Ascending aorta (tissue), 2 donors: ENCODE measurements at places on chromosomes 5 and 9. TPM values are rescaled to one million over a fixed set of nuclear protein-coding genes. Genes with fewer than 3 reads are reported as not detected.
A peak's percentile ranks its signal among the peaks of the same experiment; 100 is the strongest.

- H3K27me3 ChIP-seq: no peaks in the 10 kb centered on the region
- no peak overlapping the region for H3K27ac ChIP-seq
- H3K4me3 ChIP-seq: no peak overlapping the region
- DNase-seq: no peak
- no peaks in the 10 kb centered on the region for H3K36me3 ChIP-seq
- no peaks in the 10 kb centered on the region for H3K4me1 ChIP-seq
Measured at GRCh38 chr5:125399885-125400284, 653.4 kb upstream of the ZNF608 start.

DNA sequence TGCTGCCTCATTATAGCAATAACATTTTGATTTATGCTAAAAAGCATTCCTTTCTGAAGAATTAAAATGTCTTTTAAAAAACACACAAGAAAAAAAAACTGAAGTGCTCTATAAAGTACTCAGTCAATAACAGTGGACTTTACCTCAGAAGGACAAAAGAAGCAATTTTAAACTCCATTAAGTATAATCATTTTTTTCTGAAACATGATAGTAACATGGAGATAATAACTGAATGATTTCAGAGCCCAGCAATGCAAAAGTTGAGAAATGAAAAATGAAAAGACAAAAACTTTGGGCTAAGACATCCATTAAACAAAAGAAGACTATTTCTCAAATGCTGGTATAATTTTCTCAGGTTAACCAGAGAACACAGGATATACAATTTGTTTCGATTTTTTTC lies 78.7 kb downstream of the RFX3 start:
- no peak overlapping the region for H3K4me3 ChIP-seq
- H3K36me3 ChIP-seq: no peaks in the 10 kb centered on the region
- no peak overlapping the region for H3K27ac ChIP-seq
- no peaks in the 10 kb centered on the region for H3K4me1 ChIP-seq
- no peaks in the 10 kb centered on the region for H3K27me3 ChIP-seq
- no peak for DNase-seq

DNA sequence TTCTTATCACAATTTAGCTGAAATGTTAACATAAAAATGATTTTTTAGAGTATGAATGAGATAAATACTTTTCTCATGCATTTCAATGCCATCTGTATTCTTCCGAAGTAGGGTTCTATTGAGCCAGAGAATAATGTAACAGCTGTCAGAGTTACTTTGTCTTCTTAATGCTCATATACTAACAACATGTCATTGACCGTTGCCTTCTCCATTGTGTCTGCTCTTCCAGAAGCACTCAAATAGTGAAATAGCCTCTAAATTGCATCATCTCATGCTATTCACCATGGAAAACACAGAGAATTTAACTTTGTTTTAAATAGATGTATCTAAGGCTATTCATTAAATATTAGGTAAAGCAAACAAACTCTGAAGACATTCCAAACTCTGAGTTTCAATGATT lies 1875.9 kb upstream of the CDH9 start:
- no peaks in the 10 kb centered on the region for H3K4me1 ChIP-seq
- H3K36me3 ChIP-seq: no peaks in the 10 kb centered on the region
- H3K27me3 ChIP-seq: no peaks in the 10 kb centered on the region
- H3K4me3 ChIP-seq: no peak overlapping the region
- no peak for DNase-seq
- H3K27ac ChIP-seq: no peak overlapping the region

DNA sequence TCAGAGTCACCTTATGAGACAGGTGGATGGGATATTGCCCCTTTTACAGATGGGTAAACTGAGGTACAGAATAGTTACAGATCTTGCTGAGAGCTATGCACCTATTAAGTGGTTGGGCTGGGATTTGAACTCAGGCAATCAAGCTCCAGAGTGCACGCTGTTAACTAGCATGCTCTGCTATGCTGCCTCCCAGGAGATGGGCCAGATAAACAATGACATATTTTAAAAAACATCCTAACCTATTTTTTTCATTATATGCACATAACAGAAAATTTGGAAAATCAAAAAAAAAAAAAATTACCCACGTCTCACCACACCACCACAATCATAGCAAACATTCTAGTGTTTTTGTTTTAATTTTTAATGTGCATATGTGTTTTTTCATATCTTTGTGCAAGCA lies 123.4 kb upstream of the STC2 start:
- no peak for DNase-seq
- H3K27me3 ChIP-seq: no peaks in the 10 kb centered on the region
- H3K36me3 ChIP-seq: no peaks in the 10 kb centered on the region
- no peak overlapping the region for H3K27ac ChIP-seq
- peaks cover 2% of the 10 kb centered on the region for H3K4me1 ChIP-seq
- H3K4me3 ChIP-seq: no peak overlapping the region

GRCh38 chr5:100797861-100798260 lies 105.2 kb downstream of the ST8SIA4 start:
- H3K27ac ChIP-seq: no peak overlapping the region
- H3K27me3 ChIP-seq: no peaks in the 10 kb centered on the region
- DNase-seq: no peak
- H3K4me3 ChIP-seq: no peak overlapping the region
- H3K36me3 ChIP-seq: no peaks in the 10 kb centered on the region
- no peaks in the 10 kb centered on the region for H3K4me1 ChIP-seq

GRCh38 chr5:72605632-72606031 lies 98.4 kb upstream of the ZNF366 start:
- DNase-seq: no peak
- no peaks in the 10 kb centered on the region for H3K27me3 ChIP-seq
- H3K36me3 ChIP-seq: no peaks in the 10 kb centered on the region
- no peaks in the 10 kb centered on the region for H3K4me1 ChIP-seq
- no peak overlapping the region for H3K4me3 ChIP-seq

DNA sequence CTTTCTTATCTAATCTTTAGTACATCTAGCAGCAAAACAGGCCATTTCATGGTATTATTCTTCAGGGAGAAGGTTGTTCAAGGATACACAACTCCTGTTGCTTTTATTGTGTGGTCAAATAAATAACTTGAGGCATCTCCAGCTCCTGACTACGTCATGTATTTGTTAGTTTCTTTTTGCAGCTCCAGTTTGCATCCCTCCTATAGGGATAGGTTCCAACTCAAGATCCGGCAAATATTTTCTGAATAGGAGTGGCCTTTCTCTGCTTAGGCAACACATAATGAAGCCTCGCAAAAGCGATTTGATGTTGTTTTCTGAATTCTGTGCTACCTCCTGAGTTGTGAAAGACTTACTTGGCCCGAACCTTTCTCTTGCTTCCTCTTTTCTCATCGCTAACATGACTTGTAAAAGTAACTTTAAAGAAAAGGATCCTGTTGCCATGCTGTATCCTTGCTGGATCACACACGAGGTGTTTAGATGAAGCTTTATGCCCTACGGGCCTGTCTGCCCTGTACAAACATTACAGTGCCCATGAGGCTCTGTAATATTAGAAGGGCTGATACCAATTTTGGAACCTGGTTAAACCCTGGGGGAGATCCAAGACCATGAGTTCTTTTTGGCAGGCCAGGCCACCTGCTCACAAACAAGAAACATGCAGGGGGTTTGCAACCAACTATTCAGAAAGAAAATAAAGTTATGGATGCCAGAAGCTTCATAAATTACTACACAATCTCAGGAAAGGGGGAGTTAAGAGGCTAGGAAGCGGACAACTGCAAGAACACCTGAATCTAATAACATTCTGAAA lies 149.8 kb upstream of the FGF10 start:
- H3K36me3 ChIP-seq: no peaks in the 10 kb centered on the region
- H3K4me3 ChIP-seq: no peak overlapping the region
- DNase-seq: no peak

GRCh38 chr9:86178503-86178902 lies 79.1 kb upstream of the GOLM1 start:
- no peak overlapping the region for H3K4me3 ChIP-seq
- no peak for DNase-seq
- H3K36me3 ChIP-seq: no peaks in the 10 kb centered on the region
- H3K27me3 ChIP-seq: no peaks in the 10 kb centered on the region
- no peaks in the 10 kb centered on the region for H3K4me1 ChIP-seq

DNA sequence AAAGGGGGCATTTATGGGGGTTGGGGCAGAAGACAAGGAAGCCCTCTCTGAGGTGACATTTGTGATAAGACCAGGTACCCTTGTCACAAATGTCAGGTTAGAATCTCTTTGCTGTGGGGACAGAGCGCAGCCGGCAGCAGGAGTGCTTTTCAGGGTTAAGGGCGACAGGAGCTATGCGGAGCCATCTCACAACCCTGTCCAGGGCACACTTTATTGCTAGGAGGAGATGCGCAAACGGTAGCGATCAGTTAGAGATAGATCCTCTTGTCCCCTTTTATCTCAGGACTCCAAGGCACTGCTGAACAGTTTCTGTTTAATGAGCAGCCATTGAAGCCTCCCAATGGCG lies 438 bp upstream of the LAMC3 start:
- H3K27me3 ChIP-seq: no peaks in the 10 kb centered on the region
- H3K4me3 ChIP-seq: peak overlapping the region; percentile 52
- no peak overlapping the region for H3K27ac ChIP-seq
- no peaks in the 10 kb centered on the region for H3K4me1 ChIP-seq
- no peaks in the 10 kb centered on the region for H3K36me3 ChIP-seq

GRCh38 chr5:180399401-180400215 lies 46.5 kb upstream of the GFPT2 start:
- no peak for DNase-seq
- no peak overlapping the region for H3K4me3 ChIP-seq
- H3K27ac ChIP-seq: no peak overlapping the region
- no peaks in the 10 kb centered on the region for H3K36me3 ChIP-seq

- H3K4me1 ChIP-seq: no peaks in the 10 kb centered on the region
- no peak overlapping the region for H3K27ac ChIP-seq
- no peak overlapping the region for H3K4me3 ChIP-seq
- H3K36me3 ChIP-seq: peaks cover 19% of the 10 kb centered on the region
- H3K27me3 ChIP-seq: no peaks in the 10 kb centered on the region
Measured at GRCh38 chr5:32790411-32790951, 79.4 kb downstream of the NPR3 start.

- H3K4me3 ChIP-seq: no peak overlapping the region
- no peaks in the 10 kb centered on the region for H3K4me1 ChIP-seq
- H3K36me3 ChIP-seq: no peaks in the 10 kb centered on the region
Measured at GRCh38 chr9:84793251-84793650, 123.7 kb downstream of the NTRK2 start.

DNA sequence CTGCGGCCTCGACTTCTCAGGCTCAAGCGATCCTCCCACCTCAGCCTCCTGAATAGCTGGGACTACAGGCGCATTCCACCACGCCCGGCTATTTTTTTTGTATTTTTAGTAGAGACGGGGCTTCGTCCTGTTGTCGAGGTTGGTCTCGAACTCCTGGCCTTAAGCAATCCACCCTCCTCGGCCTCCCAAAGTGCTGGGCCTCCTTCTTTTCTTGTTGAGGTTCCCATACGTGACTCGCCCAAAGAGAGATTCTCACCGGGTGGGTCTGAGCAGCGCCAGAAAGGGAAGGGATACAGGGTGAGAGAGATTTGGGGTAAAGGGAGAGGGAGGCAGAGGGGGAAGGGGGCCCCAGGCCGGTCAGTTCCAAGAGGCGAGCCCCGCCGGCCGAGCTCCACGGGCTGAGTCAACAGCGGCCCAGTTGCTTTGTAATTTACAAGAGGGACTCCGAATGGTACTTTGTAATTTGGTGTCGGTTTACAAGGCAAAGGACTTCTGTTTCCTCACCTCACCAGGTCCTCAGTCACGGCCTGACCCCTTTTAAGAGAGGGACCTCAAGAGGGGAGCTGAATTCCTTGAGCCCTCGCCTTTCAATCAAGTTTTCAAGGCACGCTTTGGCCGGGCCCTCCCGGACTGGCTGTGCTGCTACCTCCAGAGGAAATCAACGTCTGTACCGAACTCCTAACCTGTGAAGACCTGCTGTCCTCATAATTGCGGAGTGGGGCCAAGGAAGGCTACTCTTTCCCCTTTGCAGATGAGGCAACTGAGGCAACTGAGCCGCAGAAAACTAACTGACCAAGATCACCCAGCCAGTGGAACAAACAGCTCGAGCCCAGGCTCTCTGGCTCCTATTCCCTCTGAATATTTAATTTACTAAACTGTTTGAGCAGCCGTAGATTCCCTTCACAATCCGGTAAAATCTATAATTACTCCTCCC lies 3.3 kb upstream of the DMRT2 start:
- peak overlapping the region; percentile 51 for H3K4me3 ChIP-seq
- H3K4me1 ChIP-seq: peaks cover 16% of the 10 kb centered on the region
- H3K27me3 ChIP-seq: peaks cover 29% of the 10 kb centered on the region
- H3K27ac ChIP-seq: no peak overlapping the region
- no peak for DNase-seq

DNA sequence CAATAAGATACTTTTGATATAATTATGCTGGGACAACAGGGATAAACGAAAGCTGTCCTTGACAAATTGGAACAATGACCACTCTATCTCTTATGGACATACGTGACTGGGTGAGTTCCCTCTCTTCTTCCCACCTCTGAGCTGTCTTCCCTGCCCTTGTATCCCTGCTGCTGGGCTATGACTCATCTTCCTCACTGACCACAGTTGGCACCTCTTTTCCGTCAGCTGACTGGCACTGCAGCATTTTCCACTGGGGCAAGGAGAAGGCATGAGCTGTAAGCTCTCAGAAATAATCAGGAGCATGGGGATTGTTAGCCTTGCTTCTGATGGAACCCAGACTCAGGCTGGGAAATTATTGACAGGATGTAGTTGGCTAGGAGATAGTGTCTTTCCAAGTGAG lies 48.7 kb downstream of the PCSK1 start:
- H3K27me3 ChIP-seq: no peaks in the 10 kb centered on the region
- H3K36me3 ChIP-seq: no peaks in the 10 kb centered on the region
- no peak overlapping the region for H3K27ac ChIP-seq

- H3K27ac ChIP-seq: no peak overlapping the region
- no peak overlapping the region for H3K4me3 ChIP-seq
- no peak for DNase-seq
- no peaks in the 10 kb centered on the region for H3K27me3 ChIP-seq
Measured at GRCh38 chr5:116562669-116563068, 12.0 kb downstream of the SEMA6A start.

GRCh38 chr5:5065472-5065871 lies 74.7 kb upstream of the ADAMTS16 start:
- no peaks in the 10 kb centered on the region for H3K4me1 ChIP-seq
- H3K27ac ChIP-seq: no peak overlapping the region
- DNase-seq: no peak
- no peak overlapping the region for H3K4me3 ChIP-seq

DNA sequence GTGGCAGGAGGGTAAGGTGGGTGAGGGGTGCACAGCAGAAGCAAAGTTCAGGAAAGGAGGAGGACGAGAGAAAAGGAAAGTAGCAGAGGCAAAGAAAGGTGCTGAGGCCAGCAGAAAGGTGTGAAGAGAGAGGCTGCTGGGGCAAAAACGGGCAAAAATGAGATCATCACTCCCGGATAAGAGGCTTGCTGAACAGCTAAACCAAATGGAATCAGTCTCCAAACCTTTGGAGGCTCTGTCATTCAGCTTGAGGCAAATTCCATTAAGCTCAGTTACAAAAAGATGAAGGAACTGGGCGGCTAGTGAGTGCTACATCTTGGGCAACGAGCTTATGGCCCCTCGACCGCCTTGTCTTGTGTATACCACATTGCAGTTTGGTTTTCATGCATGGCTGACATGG lies 136.4 kb downstream of the FSTL4 start:
- no peak for DNase-seq
- H3K36me3 ChIP-seq: no peaks in the 10 kb centered on the region
- H3K4me1 ChIP-seq: no peaks in the 10 kb centered on the region
- H3K27ac ChIP-seq: no peak overlapping the region
- no peak overlapping the region for H3K4me3 ChIP-seq
- H3K27me3 ChIP-seq: no peaks in the 10 kb centered on the region

Gene GPR150
- total RNA-seq: 9.6 TPM
